ENCODE measurements at places on chromosomes 11 and 22.

DNA sequence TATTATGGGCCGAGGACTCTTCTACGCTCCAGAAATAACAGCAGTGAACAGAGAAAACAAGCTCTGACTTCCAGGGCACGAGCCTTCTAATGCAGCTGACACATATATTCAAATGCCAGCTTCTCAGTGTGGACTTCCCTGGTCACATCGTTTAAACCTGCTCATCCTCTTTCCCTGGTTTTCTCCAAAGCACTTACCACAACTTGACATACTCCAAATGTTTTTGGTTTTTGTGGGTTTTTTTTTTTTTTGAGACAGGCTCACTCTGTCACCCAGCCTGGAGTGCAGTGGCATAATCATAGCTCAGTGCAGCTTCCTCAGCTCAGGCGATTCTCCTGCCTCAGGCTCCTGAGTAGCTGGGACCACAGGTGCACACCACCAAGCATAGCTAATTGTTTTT, 105.5 kb downstream of the MICAL3 start:
- peak; percentile 37 for DNase-seq

GRCh38 chr22:33917744-33918406, 2.4 kb downstream of the LARGE1 start:
- DNase-seq = no peak

DNA sequence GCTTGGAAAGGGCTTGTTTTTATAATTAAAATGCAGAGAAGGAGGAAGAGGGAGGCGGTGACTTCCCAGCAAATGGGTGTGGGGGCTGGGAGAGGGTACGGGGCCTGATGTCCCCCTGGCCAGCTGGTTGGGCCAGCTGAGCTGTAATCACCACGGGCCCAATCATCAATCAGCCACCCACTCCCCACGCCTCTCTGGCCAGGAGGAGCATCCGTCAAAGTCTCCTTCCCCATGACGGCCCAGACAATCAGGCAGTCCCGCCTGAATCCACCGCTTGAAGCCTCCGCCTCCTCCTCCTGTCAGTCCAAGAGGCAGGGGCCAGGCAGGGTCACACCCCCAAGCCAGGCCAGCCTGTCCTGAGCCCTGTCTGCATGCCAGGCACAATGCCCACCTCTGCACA, 13.3 kb upstream of the CABP7 start:
- DNase-seq = no peak

- DNase-seq = no peak
Observed at GRCh38 chr11:11491589-11491988, 130.2 kb downstream of the GALNT18 start.

DNA sequence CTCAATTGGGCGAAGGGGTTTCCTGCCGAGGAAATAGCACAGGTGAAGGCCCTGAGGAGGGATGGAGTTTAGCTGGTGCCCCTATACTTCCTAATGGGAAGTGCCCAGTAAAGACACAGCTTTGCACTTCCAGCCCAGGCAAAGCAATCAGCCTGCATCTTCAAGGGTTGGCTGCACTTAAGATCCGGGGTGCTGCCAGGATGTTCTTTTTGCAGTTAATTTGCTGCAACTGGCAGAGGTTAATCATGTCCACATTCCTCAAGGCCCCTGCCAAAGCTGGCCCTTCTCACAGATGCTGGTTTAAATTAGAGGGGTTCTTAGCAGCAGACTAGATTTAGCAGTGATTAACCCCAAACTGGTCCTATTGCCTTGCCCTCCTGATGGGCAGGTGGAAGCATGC, 137.7 kb upstream of the NAV2 start:
- no peak for DNase-seq
